Placental epithelial cell (primary cell): ENCODE measurements at places on chromosomes 6 and 20. TPM values are rescaled to one million over a fixed set of nuclear protein-coding genes. Genes with fewer than 3 reads are reported as not detected.

The IL17A gene
- not detected in 2 replicates for total RNA-seq

The GNAS-AS1 gene
- 0.87 and 1.2 TPM in 2 replicates for total RNA-seq

The ADA gene
- total RNA-seq: 2.4 and 2.9 TPM in 2 replicates

The CLPSL1 gene
- not detected in 2 replicates for total RNA-seq

The GDAP1L1 gene
- not detected in 2 replicates for total RNA-seq

The NMBR gene
- 0.11 TPM in 1 of 2 replicates, not detected in the other for total RNA-seq

The SNX21 gene
- total RNA-seq: 61.6 and 65.1 TPM in 2 replicates

The RAET1E gene
- total RNA-seq: not detected in 2 replicates

The DEFB132 gene
- total RNA-seq: not detected in 2 replicates

The PRDM13 gene
- not detected in 2 replicates for total RNA-seq

The KIF13A gene
- 60.9 and 71.8 TPM in 2 replicates for total RNA-seq

The NOX3 gene
- total RNA-seq: not detected in 2 replicates

The GABRR2 gene
- total RNA-seq: 0.54 and 1.2 TPM in 2 replicates

The SDC4 gene
- 206 and 382 TPM in 2 replicates for total RNA-seq

The TRPC4AP gene
- total RNA-seq: 85.6 and 90.9 TPM in 2 replicates

The BEND6 gene
- 12.6 and 20.6 TPM in 2 replicates for total RNA-seq

The HCRTR2 gene
- 0.39 TPM in 1 of 2 replicates, not detected in the other for total RNA-seq

The GPX5 gene
- not detected in 2 replicates for total RNA-seq

The MRPL14 gene
- total RNA-seq: 29.4 and 38.5 TPM in 2 replicates

The HSPA12B gene
- under 0.01 and 0.22 TPM in 2 replicates for total RNA-seq

The IGF2R gene
- 85.2 and 106 TPM in 2 replicates for total RNA-seq

The MYCT1 gene
- total RNA-seq: not detected in 2 replicates

The SEL1L2 gene
- not detected in 2 replicates for total RNA-seq

The FAM209B gene
- not detected in 2 replicates for total RNA-seq

The PCK1 gene
- not detected in 2 replicates for total RNA-seq

The C6orf58 gene
- total RNA-seq: not detected in 2 replicates

The BLOC1S5 gene
- 14.9 and 16.8 TPM in 2 replicates for total RNA-seq

The SLC35D3 gene
- total RNA-seq: not detected in 2 replicates

The ARHGAP40 gene
- total RNA-seq: 15.1 and 16.5 TPM in 2 replicates

The RBPJL gene
- total RNA-seq: not detected in 2 replicates

The ATP6V1G2 gene
- total RNA-seq: 0.43 and 1.2 TPM in 2 replicates

The CLVS2 gene
- 0.54 and 1.6 TPM in 2 replicates for total RNA-seq

The UTRN gene
- total RNA-seq: 146 and 169 TPM in 2 replicates

The FOXF2 gene
- under 0.01 TPM in 1 of 2 replicates, not detected in the other for total RNA-seq

The TRIM27 gene
- total RNA-seq: 52.8 and 61.6 TPM in 2 replicates

The SPTLC3 gene
- total RNA-seq: 18.5 and 30.6 TPM in 2 replicates

The SPDEF gene
- not detected in 2 replicates for total RNA-seq

The SPATA25 gene
- 0.98 and 2.0 TPM in 2 replicates for total RNA-seq

The SAPCD1 gene
- total RNA-seq: 0.79 TPM in 1 of 2 replicates, not detected in the other

The ETV7 gene
- not detected in 2 replicates for total RNA-seq

The LY6G5C gene
- not detected in 2 replicates for total RNA-seq

The LMBRD1 gene
- total RNA-seq: 60.1 and 71.5 TPM in 2 replicates

The NFKBIE gene
- 4.8 and 5.9 TPM in 2 replicates for total RNA-seq

The RAB44 gene
- total RNA-seq: 0.11 TPM in 1 of 2 replicates, not detected in the other

The PGK2 gene
- not detected in 2 replicates for total RNA-seq

The EFCAB8 gene
- total RNA-seq: not detected in 2 replicates

The FERMT1 gene
- total RNA-seq: 15.3 and 41.8 TPM in 2 replicates
